ENCODE measurements at places on chromosomes 12 and 14.

GRCh38 chr12:107818984-107819383 lies 44.5 kb downstream of the ASCL4 start:
- no peak for DNase-seq

GRCh38 chr12:108633534-108634248 lies at the start of gene SELPLG:
Gene SELPLG (minus strand): TSS chr12:108633894. CDS start chr12:108624307, 9,587 bp downstream.
- DNase-seq: no peak

GRCh38 chr14:75906680-75907280 lies 75.0 kb downstream of the TGFB3 start:
- peak; percentile 36 for DNase-seq

DNA sequence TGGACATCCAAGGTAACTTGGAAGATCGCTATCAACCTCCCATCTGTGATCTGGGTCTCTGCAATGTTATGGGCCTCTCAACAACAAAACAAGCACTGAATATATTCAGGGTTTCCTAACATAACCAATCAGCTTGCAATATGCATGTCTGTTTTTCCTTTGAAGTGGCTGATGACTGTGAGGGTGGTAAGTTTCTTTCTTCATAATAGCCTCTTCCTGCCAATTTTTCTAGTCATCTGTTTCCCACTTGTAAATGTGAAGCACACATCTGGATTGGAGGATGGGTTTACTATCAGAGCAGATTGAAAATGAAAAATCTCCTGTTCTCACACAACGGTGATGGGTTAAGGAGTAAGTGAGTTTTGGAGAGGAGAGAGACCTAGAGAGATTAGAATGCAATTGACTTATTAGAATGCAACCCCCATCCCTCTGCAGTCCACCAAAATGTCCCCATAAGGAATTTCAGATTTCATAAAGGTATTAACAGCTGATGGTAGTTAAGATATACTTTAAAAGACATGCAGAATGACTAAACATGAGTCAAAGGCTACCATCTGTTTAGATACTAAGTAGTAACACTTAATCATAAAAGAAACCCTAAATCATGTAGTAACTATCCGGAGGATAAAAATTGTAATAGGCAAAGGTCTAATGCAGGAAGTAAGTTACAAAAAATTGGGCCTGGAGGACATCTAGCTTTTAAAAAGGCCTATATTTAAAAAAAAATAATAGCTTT lies 58.4 kb upstream of the SAV1 start:
- DNase-seq: no peak

- DNase-seq: no peak
Observed at GRCh38 chr14:105221598-105222178, 26.6 kb upstream of the BTBD6 start.

GRCh38 chr12:78146365-78146772 lies 315.7 kb downstream of the NAV3 start:
- no peak for DNase-seq

DNA sequence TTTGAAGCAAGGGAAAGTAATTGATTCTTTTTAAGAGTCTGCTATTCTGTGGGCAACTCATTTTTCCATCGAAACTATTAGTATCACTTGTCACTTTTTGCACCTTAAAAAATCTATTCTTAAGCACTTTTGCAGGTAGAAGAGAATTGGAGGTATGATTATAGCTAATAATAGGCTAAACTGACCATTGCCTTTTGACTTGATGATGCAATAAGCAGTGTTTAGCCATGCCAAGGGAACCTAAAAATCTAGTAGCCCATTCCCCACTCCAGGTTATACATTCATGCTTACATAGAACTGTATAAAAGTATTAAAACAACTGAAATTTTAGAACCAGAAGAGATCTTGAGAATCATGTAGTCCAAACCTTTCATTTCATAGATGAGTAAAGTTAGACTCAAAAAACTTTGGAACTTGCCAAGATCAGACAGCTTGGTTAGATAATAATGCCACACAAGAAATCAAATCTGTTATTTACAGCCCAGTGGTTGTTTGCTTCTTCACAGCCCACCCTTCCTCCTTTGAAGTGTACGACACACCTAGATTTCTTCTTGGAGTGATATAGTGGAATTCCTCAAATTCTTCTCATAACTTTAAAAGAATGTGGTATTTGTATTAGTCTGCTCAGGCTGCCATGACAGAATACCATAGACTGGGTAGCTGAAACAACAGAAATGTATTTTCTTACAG lies 21.7 kb upstream of the GARIN2 start:
- no peak for DNase-seq

DNA sequence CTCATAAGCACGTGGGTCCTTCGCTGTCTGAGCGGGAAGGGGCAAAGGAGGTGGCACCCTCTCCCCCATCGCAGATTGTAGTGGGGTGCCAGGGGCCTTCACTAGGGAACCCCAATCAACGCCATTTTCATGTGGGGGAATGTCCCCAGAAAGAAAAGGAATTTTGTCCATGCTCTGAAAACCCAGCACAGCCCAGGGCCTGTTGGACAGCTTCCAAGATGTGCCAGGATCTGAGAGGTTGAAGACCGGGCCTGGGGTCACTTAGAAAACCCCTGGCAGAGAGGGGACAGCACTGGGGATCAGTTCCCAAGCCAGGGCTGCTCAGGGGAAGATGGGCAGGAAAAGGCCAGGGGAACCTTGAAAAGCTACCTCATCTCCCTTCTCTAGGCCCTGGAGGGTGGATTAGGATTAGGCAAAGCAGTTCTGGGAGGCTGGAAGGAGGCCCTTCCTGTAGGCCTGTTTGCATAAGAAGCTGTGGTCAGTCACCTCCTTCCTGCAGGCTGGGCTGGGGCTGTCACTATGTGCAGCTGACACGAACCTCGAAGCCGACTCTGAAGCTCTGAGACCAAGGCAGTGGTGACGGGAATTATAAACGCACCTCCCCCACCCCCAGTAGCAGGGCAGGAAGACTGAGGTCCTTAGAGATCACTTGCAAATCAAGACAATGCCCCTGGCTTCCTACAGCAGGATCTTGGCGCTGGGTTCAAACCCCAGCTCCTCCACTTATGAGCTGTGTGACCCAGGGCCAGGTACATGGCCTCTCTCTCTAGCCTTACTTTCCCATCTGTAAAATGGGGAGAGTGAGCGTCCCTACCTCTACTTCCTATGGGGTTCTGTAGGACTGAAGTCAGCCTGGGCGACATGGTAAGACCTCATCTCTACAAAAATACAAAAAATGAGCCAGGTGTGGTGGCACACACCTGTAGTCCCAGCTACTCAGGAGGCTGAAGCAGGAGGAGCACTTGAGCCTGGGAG lies 29.0 kb downstream of the TESC start:
- DNase-seq: peak; percentile 44

- no peak for DNase-seq
Observed at GRCh38 chr12:101925361-101925760, 48.0 kb downstream of the DRAM1 start.

DNA sequence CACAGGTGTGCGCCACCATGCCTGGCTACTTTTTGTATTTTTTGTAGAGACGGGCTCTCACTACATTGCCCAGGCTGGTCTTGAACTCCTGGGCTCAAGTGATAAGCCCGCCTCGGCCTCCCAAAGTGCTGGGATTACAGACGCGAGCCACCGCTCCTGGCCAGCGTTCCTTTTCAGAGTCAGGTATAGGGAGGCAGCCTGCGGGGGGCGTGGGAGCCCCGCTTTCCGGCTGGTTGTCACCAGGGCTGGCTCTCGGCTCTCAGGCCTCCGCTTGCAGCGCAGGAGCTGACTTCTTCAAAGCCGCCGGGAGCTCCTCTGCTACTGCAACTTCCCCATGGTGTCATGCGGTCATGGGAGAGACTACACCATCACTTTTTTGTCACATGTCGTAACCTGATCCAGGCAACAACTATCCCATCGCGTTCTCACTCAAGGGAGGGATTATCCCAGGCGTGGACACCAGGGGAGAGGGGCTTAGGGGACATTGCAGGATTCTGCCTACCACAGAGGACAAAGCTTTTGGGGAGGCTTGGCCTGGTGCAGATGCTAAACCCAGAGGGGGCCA lies 129.4 kb downstream of the SCARB1 start:
- DNase-seq: peak; percentile 94

- DNase-seq: peak; percentile 1
Observed at GRCh38 chr12:20946732-20947131, 136.2 kb downstream of the SLCO1B3 start.

DNA sequence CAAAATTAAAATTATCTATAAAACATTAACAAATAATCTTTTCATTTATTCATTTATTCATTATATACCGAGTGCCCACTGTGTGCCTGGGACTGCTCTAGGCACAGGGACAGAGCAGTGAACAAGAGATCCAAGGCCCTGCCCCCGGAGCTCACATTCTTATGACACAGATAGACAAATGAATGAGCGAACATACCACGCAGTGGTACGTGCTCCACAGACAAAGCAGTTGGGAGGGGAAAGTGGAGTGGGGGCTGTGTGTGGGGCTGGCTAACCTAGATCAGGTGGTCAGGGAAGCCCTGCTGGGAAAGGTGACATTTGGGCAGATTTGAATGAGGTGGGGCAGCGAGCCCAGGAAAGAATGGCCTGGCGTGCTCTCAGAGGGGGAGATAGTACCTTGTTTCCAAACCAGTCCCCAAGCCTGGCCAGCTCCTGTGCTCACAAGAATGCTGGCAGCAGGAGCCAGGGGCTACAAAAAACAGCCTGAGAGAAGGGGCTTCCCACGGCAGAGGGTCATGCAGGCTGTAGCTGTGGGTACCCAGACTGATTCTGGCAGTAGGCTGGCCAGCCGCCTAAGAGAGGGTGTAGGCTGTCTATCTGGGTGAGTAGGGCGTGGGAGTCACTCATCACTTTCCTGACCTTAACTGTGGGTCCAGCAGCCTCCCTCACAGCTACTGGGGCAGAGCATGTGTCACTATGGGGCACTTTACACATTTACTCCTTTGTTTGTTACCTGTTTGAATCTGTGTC lies 57.8 kb upstream of the ACTN1 start:
- DNase-seq: no peak

DNA sequence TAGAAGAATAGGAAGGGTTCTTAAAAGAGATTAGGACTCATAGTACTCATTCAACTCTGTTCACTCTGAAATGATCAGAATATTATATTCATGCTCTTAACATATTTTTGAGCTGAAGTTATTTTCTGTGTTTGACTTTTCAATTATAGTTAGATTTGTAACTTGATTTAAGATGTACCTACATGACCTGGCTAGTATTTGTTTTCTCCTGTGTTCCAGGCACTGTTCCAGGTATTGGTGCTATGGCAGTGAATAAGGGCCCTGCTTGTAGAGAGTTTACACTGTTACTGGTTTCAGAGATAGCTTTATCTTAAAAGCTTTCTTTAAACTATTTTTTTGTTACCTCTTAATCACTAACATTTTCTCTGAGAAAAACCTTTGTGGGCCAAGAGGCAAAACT lies 19.1 kb upstream of the SLC17A8 start:
- no peak for DNase-seq
